ENCODE measurements at places on chromosomes 4 and X.

DNA sequence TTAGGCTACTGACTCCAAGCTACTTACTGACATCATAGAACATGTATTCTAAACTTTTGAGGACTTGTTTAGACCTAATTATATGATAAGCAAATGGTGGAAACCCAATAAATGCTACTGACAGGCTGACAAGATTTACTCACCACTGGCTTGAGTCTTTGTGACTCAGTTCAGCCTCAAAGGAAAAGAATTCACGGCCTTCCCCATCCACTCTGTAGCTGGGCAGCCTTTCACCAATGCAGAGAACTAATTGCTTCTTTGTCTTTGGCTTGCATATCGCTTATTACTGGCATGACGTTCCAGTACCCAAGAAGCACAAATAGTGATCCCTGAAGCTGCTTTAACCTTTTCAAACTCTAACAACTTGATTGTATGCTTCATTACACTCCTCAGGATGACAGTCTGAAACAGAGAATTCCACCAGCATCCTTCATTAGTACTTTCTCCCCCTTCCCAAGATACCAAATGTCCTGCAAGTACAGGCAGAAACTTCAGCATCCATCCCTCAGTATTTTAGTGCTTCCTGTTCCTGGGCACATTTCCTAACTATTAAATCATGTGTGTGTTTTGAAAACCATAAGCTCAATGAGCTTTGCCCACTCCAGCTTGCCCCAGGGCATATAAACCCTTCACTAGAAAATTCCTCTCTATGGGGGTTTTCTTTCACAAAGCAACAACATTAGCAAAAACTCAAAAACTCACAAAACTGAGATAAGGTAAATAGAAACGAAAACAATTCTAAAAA is 298.1 kb upstream of the SLC7A11 start:
- no peak for DNase-seq

DNA sequence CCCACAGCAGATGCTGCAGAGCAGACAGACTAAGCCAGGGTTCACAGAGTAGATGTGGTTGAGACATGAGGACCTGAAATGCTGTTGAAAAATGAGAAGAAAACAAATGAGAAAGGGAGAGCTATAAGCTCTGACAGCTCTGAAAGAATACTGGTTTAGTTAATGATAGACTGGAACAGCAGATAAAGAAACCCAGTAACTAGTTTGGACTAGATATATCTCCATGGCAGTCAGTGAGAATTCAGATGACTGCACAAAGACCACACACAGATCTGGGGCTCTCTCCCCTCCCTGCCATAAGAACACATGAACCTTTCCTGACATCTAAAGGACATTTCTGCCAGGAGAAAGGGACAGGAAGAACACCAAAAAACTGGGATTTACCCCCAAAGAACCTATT is 8.2 kb downstream of the NAA11 start:
- DNase-seq = no peak

- no peak for DNase-seq
Measured at GRCh38 chrX:124726881-124727280, 380.5 kb downstream of the SH2D1A start.

DNA sequence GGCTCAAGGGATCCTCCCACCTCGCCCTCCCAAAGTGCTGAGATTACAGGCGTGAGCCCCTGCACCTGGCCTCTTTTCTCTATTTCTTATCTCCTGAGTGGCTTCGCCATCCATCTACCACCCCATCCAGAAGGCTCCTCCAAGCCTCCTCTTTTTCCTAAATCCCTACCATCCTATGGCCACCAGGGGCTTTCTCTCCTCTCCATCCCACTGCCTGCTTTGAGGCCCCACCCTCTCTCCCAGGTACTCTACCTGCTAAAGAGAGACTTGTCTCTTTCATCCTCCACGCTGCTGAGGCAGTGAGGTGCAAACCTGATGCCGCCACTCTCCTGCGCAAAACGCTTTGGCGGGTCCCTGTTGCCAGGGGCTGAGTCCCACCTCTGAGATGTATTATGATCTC is 7.0 kb downstream of the RS1 start:
- DNase-seq = no peak

DNA sequence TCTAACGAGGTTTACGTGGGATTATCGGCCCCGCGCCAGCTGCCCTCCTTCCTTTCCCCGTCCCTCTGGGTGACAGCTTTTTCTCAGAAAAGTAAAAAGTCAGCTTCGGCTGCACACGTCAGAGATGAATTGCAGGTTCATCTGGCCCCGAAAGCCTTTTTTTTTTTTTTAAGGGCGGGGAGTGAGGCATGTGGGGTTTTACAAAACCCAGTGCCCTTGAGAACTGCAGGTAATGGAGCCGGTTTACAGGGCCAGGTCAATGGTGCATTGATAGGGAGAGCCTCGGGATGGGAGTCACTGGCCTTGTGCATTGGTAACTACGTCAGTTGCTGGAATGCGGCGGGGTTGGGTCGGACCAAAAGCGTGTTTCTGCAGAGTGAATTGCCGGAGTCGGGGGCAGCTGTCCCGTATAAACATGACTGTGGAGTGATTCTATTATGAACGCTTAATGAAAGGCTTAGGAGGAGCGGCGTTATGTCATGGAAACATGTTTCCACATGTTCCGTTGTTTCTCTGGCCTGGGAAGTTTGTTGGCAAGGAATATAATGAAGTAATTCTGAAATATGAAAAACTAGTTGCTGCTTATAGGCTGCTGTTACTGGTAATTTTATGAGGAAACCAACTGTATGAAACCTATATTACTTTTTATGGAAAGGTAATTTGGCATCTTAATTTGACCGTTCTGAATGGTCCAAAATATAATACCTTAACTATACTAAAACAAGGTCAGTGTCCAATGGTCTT is 1.1 kb downstream of the HSPA4L start:
- DNase-seq = peak; percentile 53

GRCh38 chr4:13313856-13314255 is 170.3 kb downstream of the RAB28 start:
- DNase-seq = no peak
